ENCODE measurements at places on chromosomes 5 and 9.

DNA sequence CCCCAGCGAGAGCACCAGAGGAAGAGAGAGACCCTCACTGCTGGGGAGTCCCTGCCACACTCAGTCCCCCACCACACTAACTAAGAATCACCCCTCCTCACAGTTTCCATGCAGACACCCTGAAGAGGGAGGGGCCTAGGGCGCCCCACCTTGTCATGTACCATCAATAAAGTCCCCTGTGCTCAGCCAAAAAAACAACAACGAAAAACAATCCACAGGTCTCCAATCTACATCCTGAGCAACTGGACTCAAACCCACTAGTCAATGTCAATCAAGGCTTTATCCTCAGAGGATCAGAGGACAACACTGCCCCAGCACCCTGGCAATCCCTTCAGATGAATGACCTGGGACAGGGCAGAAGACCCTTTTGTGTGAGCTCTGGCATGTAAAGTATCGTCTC, 210.1 kb upstream of the MSX2 start:
- DNase-seq, result no peak

DNA sequence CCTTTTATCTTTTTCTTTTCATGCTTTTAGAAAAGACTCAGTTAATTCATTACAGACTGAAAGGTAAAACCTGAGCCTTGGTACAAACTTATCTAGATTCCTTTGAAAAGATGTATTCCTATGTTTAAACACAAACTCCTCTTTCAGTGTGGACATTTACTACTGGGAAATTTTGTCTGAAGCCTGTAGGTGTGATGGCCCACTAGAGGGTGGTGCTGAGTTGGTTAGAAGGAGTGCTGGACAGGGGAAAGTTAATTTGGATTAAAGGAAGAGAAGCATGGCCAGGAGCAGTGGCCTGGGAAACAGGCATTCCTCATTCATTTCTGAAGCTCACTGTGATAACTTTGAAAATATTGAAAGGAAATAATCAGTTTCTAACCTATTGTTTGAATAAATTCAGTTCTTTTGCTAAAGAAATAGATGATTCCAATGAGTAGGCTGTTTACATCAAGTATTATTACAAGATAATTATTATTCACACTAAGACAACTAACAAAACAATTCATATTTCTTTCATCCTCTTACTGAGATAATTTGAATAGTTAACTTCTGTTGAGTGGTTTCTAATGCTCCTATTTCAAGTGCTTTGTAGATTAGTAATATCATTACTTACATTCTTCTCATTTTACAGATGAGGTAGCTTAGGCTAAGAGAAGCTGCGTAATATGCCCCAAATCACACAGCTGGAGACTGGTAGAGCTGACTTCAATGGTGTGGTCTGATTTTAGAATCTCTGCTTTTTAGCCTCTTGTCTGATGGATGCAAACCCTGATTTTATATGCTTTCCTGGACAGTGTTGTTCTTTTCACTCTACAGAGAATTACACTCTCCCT, 150.9 kb downstream of the ADGRV1 start:
- no peak for DNase-seq

DNA sequence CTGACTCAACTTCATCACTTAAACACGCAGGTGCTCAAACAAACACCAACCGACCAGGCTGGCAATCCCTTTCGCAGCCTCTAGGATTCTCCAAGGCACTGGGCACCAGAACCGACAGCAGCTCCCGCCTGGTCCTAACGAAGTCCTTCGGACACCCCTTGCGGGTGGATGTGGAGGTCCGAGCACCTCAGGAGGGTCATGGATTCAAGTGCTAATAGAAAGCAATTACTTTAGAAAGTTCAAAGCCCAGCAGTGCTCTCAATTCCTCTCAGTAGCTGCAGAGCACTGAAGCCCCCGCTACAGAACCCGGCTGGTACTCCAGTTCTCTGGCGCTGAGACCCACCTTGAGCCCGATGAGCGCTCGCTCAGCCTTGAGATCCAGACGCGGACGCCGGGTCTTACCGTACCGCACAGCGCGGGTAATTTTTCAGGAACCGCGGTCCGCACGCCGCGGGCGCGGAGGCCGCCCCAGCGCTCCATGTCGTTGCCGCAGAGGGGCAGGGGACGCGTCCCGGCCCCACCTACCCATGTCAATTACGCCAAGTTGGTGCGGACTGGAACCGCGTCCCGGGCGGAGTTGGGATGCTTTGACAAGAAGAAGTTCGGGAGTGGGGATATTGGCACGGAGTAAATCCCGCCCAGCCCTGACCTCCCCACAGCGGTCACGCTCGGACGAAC, 638 bp downstream of the MARCHF3 start:
- peak; percentile 19 for DNase-seq

DNA sequence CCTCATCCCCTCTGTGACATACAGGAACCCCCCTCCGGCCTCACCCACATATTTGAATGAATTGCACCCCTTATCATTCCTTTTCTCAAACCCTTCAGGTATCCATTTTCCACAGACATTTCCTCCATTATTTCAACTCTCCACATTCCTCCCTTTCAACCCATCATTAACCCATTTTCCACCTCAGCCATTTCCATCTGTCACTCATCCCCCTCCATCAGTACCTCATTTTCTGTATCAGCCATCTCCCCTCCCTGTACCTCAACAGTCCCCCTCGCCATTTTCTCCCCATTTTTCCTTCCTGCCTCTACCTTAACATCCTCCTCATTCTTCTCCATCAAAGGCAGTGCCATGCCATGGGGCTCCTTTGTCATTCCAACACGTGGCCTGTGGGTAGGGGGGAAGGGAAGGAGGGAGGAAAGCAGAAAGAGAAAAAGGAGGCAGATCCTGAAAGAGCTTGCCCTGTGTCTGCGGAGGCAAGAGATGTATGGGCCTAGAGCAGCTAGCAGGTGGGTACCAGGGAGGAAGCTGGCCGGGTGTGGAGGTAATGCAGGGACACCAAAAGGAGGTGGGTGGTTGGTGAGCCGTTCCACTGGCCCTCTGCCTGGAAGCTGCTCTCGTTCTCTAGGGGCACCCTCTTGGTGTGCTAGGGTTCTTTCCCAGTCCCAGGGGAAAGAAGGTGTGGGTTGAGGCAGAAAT, 1.5 kb downstream of the DNAJB5 start:
- DNase-seq, result no peak

- no peak for DNase-seq
Measured at GRCh38 chr9:9522406-9522805, 1090.4 kb downstream of the PTPRD start.

- DNase-seq, result no peak
Measured at GRCh38 chr5:54446379-54446732, 9.1 kb upstream of the HSPB3 start.

- no peak for DNase-seq
Measured at GRCh38 chr5:180259260-180259611, 32.6 kb downstream of the MAPK9 start.

DNA sequence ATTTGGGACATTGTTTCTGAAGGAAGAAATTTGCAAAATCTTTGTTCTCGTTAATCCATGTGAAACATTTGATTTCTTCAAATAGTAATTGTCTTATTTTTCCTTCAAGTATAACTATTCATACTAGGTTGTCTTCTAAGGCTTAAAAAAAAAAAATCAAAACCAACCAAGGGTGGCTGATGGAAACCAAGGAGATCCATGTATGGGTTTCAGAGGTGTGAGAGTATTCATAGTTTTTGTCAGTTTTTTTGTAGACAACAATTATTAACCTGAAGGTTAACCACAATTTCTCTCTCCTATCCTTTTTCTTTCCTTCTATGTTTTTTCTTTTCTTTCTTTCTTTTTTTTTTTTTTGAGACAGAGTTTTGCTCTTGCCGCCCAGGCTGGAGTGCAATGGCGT, 35.4 kb downstream of the KDM4C start:
- DNase-seq, result no peak

DNA sequence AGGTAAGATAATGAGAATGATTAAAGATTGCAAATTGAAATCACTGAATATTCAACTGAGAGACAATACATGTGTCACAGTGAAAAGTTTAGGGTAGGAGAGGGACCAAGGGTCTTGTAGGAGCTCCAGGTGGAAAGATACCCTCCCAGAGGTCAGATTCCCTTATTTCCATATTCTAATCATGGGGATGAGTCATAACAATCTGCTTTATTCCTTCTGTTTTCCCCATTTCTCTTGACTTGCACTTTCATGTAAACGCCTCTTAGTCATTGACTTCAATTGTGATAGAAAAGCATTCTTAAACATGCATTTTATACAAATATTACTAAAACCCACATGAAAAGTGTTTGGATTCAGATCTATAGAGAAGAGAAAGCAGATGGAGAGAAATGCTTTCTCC, 81.3 kb upstream of the CTSL start:
- no peak for DNase-seq

DNA sequence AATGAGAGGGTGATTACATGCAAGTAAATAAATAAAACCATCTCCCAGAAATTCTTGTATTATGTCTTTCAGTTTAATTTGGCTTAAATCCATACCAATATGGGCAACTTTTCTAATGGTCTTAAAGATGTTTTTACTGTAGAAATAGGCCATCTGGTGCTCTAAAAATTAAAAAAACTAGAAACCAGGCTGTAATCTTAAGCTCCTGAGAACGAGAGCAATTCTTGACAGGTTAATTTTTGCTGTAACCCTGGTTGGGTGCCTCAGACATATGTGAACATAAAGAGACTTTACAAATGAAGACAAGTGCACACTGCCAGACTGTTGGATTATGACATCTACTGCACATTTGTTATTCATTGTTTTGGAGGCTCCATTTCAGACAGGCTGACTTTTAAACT, 246.8 kb upstream of the DAB2 start:
- no peak for DNase-seq

GRCh38 chr5:52749666-52750065, 38.0 kb upstream of the ITGA1 start:
- DNase-seq, result no peak

GRCh38 chr5:32964261-32964660, 253.1 kb downstream of the NPR3 start:
- DNase-seq, result no peak

- DNase-seq, result no peak
Measured at GRCh38 chr5:73938280-73938937, 312.4 kb downstream of the ARHGEF28 start.

DNA sequence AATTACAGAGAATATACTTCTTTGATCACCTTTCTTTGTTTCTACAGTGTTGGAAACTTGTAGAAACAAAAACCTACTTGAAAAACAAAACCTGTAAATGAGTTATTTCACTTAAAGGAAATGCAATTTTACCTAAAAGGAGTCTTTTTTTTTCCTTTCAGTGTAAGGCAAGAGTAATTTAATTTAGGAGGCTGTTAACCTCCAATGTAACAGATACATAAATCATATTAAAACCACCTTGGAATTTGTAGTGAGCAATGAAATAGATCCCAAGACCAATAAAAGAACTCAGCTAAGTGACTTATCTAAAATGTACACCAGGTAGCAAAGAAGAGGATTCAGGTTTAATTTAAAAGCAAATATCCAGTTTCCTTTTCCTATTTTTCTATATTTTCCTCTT, 524.8 kb downstream of the CSNK1G3 start:
- DNase-seq, result no peak

DNA sequence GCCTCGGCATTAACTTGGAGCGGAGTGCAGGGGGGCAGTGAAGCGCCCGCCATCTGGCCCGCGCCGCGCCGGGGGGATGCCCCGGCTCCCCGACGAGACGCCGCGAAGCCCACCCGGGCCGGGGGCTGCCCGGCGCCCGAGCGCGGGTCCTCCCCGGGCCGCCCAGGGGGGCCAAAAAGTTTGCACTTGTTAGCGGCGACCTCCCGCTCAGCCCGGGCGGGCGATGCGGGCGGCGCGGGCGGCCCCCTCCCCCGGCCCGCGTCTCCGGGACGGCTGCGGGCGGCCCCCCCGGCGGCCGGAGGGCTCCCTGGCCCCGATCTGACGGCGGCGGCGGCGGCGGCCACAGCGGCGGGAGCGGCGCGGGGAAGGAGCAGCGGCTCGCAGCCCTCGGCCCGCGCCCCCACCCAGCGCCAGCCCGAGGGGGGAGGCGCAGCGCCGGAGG, at the start of gene NTNG2:
Gene NTNG2 (plus strand): TSS at position 316 of the 442 bp plus-strand sequence. CDS start 4,774 bp downstream, outside the sequence.
- DNase-seq, result no peak

DNA sequence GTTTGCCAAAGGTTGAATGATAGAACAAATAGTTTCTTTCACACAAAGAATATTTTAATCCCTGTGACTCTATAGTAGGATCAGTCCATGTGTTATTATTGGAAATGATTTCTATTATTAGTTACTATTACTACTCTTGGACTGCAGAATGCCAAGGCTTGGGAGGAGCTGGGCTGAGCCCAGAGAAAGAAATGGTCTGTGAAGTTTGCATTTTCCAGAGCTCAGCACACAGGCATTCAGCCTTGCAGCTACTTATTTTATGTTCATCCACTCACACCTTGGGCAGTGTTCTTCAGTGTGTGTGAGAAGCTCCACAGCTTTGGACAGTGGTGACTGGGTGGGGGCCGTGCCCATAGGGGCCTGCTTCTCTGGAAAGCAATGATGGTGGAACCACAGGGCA, 583.1 kb downstream of the CCDC171 start:
- DNase-seq, result no peak

DNA sequence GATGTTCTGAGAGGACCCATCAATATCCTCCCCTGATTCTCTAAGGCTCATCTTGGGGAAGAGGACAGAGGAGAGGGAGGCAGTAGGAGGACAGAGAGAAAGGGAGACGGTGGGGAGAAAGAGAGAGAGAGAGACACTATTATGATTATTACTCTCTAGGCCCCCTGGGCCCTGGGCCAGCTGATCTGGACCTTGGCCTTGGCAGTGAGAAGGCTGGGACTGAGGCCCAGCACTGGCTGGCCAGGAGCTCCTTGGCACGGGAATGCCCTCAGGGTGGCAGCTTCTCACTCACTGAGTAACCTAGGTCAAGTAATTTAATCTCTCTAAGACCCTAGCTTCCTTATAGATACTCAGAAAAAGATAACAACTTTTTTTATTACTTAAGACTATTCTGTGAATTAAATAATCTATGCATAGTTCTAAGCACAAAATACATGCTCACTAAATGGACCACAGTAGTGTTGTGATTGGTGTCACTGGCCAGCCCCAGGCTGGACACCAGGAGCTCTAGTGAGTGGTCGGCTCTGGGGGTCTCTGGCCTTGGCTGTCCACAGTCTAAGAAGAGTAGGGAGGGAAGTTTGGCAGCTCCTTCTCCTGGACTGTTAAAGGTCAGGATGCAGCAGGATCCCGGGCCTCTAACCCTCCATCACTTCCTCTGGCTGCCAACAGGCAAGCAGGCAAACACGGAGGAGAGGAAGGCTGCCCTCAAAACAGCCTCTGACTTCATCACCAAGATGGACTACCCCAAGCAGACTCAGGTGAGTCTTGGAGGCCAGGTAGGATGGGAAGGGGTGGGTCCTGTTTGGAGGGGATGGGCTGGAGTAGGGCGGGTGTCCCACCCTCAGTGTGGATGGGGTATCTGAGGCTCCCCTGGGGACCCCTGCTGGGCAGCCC, 50.0 kb downstream of the GSN start:
- no peak for DNase-seq

DNA sequence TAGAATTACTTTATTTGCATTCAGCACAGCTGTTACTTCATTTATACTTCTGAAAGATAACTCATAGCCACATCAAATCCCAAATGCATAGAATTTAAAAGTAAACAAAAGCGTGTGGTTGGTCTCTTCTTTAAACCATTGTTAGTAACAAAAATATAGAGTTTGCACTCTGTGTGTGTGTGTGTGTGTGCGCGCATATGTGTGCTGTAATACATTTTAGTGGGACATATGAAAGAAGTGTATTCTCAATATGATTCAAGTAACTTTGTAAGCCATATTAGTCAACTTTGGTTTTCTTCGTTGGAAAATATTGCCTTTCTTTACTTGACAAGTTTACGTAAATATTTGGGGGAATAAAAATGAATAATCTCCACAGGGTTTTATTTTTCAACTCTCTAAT, 106.1 kb upstream of the PRRC1 start:
- DNase-seq, result no peak

All from activated CD4-positive, alpha-beta T cell treated with anti-CD3 and anti-CD28 coated beads for 1 hour (primary cell).